Esophagus squamous epithelium (tissue), 5 donors: ENCODE measurements at places on chromosomes 11 and 22.

DNA sequence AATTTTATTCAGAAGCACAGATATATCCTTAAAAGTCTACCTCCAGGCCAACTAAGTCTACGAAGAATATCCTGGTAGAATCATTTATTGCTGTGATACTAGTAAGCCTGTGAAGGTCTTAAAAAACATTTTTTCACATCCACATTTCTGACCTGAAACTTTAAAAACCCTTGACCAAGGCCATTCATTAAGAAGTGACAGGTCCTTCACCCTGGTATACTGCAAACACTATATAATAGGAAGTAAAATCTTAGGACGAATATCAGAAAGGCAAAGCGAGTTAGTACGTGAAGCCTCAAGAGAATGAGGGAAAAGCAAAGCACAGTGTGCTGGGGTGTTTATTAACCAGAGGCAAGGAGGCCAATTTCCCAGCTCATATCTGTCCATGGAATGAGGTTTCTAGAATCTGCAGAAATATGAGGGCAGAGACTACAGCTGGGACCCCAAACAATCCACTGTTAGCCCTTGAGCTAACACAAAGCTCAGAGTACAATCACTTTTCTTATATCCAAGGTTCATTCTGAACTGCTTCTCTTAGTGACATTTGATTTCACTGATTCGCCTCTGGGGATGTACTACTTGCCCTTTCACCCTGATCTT is 71.0 kb downstream of the AMBRA1 start:
- DNase-seq, result no peak
- H3K27ac ChIP-seq, result no peak overlapping the region
- no peak overlapping the region for H3K4me3 ChIP-seq
- no peaks in the 10 kb centered on the region for H3K36me3 ChIP-seq
- no peaks in the 10 kb centered on the region for H3K27me3 ChIP-seq

GRCh38 chr11:70397336-70397982 is 870 bp upstream of the CTTN start:
- no peaks in the 10 kb centered on the region for H3K36me3 ChIP-seq
- H3K27ac ChIP-seq, result peak overlapping the region; percentile 95
- DNase-seq, result no peak

DNA sequence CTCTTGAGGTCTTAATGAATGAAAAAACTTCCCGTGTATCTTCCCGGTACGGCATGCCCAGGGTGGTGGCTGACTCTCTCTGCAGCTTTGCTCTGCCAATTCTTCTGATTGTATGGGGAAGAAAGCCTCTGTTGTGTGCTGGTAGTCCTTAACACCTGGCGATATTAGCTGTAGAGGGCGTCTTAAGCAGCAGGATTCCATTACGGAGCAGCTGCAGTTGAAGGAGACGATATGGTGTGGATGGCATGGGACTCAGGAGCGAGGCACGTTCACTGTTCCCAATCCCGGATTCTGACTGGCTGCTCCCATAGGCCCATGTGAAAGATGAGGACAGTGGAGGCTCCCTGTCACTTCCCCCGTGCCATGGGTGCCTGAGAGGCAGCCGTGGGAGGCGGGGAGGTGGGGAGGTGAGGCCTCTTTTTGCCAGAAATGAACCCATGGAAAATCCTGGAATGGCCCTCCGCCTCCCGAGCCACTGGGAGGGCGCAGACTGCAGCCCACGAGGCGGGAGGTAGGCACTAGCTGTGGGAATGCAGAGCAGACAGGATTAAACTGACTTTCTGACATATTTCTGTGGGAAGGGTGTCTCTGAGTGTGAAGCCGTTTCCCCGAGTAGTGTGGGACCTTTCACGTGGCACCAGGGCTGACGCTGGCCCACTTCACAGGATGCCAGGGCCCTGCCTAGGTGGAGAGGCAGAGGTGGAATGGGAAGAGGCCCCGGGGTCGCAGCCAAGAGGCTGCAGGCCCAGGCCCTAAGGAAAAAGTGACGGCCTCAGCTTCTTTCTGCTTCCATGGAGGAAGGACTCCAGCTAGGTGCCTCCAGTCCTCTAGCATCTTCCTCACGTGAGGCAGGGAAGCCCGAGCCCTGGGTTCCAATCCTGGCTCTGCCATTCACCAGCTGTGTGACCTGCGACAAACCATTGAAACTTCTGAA is 121.4 kb upstream of the CD82 start:
- no peak for DNase-seq
- H3K4me1 ChIP-seq, result no peaks in the 10 kb centered on the region
- H3K36me3 ChIP-seq, result no peaks in the 10 kb centered on the region
- no peak overlapping the region for H3K4me3 ChIP-seq
- no peak overlapping the region for H3K27ac ChIP-seq

- DNase-seq, result no peak
- H3K36me3 ChIP-seq, result no peaks in the 10 kb centered on the region
- peaks cover 22% of the 10 kb centered on the region for H3K4me1 ChIP-seq
- no peak within 1 kb of the TSS for H3K4me3 ChIP-seq
- peak within 1 kb of the TSS; percentile 58 for H3K27ac ChIP-seq
These were observed at the start of gene APOA1 for GRCh38 chr11:116837231-116838091. TSS of gene APOA1 (minus strand) at chr11:116837622. CDS start at chr11:116837387, 235 bp downstream.

DNA sequence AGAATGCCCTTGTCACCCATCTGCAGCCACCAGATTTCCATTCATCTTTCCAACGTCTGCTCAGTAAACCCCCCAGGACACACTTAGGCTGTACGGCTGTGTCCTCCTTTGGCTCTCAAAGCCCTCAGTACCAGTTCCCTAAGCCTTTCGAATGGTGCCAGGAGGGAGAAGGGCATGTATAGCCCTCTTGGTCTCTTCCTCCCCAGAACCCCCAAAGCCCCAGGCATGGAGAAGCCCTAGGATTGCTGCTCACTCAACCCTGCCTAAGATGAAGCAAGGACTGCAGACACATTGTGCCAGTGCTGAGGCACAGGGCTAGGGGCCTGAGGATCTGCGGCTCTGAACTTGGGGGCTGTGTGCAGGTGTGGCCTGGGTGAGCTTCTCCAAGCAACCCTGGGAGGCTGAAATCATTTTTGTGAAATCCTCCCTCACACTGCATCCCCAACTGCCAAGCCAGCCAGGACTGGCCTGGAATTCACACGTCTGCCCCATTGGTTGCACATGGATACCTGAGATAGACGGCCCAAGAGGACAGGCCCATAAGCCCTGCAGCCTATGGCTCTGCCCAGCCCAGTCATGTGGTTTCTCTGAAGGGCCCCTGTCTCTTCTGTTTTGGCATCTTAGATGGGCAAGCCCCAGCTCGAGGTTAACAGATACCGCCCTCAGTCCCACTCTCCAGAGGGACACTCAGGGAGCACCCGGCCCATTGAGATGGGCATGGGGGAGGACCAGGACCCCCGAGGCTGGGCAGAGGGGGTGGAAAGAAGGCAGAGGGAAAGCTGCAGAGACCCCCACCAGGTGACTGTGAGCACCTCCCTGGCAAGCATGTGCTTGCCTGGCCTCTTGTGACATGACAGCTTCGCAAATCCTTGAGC is 34.0 kb downstream of the KCNQ1OT1 start:
- no peak overlapping the region for H3K27ac ChIP-seq
- no peaks in the 10 kb centered on the region for H3K4me1 ChIP-seq
- no peak for DNase-seq
- no peaks in the 10 kb centered on the region for H3K27me3 ChIP-seq
- no peaks in the 10 kb centered on the region for H3K36me3 ChIP-seq
- no peak overlapping the region for H3K4me3 ChIP-seq

DNA sequence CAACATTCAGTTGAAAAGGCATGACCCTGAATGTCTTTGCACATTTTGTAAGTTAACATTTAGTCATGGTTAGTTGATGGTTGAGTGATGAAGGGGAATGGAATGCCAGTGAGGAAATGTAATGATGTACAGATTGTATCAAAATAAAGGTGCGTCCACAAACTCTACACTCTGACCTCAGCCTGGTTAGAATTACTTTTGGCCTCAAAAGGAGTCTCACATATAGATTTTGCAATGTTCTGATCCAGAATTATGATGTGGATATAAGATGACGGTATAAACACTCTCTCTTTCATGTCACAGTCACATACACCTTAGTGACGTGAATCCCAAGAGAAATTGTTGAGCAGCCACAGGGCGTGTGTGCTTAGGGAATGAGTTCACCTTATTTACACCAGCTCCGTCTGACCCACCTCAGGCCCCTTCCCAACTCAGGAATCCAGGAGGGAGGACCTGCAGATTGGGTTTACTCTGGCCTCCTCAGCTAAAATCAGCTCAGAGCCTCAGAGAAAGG is 100.1 kb downstream of the RDX start:
- no peaks in the 10 kb centered on the region for H3K27me3 ChIP-seq
- H3K4me3 ChIP-seq, result no peak overlapping the region
- H3K4me1 ChIP-seq, result peaks cover 24% of the 10 kb centered on the region
- DNase-seq, result no peak
- no peaks in the 10 kb centered on the region for H3K36me3 ChIP-seq
- H3K27ac ChIP-seq, result no peak overlapping the region

- H3K27me3 ChIP-seq, result no peaks in the 10 kb centered on the region
- no peak overlapping the region for H3K4me3 ChIP-seq
- H3K27ac ChIP-seq, result no peak overlapping the region
- no peak for DNase-seq
- H3K4me1 ChIP-seq, result no peaks in the 10 kb centered on the region
These were observed 94.2 kb downstream of the PTPRJ start for GRCh38 chr11:48074425-48075181.

GRCh38 chr11:57111619-57112018 is 70.1 kb upstream of the LRRC55 start:
- H3K27ac ChIP-seq, result no peak overlapping the region
- no peaks in the 10 kb centered on the region for H3K36me3 ChIP-seq
- no peaks in the 10 kb centered on the region for H3K4me1 ChIP-seq
- no peaks in the 10 kb centered on the region for H3K27me3 ChIP-seq

- DNase-seq, result no peak
- H3K4me1 ChIP-seq, result no peaks in the 10 kb centered on the region
- no peaks in the 10 kb centered on the region for H3K27me3 ChIP-seq
These were observed 89.4 kb downstream of the TMEM135 start for GRCh38 chr11:87127101-87127500.

- H3K27ac ChIP-seq, result no peak overlapping the region
- no peak for DNase-seq
- peaks cover 34% of the 10 kb centered on the region for H3K4me1 ChIP-seq
- no peaks in the 10 kb centered on the region for H3K36me3 ChIP-seq
- H3K4me3 ChIP-seq, result no peak overlapping the region
These were observed 60.2 kb upstream of the CDON start for GRCh38 chr11:126122863-126123262.

GRCh38 chr22:43449205-43449830 is 37.5 kb downstream of the MPPED1 start:
- no peaks in the 10 kb centered on the region for H3K36me3 ChIP-seq
- H3K27ac ChIP-seq, result no peak overlapping the region
- H3K27me3 ChIP-seq, result no peaks in the 10 kb centered on the region
- no peak for DNase-seq
- no peak overlapping the region for H3K4me3 ChIP-seq

- no peaks in the 10 kb centered on the region for H3K27me3 ChIP-seq
- no peak for DNase-seq
- no peak overlapping the region for H3K4me3 ChIP-seq
- H3K4me1 ChIP-seq, result peaks cover 2% of the 10 kb centered on the region
- no peak overlapping the region for H3K27ac ChIP-seq
- H3K36me3 ChIP-seq, result no peaks in the 10 kb centered on the region
These were observed 56.1 kb upstream of the SLC22A12 start for GRCh38 chr11:64534950-64535349.

DNA sequence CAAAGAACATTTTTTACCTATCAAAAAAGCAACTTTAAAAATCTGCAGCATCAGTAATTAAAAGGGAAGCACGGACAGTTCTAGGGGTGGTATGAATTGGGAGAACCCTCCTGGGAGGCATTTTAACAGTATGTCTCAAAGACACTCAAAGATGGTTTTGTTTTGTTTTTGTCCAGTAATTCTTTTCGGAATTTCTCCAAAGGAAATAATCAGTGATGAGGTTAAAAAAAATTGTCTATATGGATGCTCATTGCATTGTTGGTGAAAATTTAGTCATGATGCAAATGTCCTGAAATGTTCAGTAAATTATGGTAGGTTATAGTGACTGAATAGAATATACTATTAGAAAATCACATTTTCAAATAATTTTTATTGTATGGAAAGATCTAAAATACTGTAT is 115.1 kb downstream of the ATXN10 start:
- no peaks in the 10 kb centered on the region for H3K36me3 ChIP-seq
- H3K27me3 ChIP-seq, result no peaks in the 10 kb centered on the region
- peaks cover 14% of the 10 kb centered on the region for H3K4me1 ChIP-seq
- no peak overlapping the region for H3K27ac ChIP-seq
- DNase-seq, result no peak
- no peak overlapping the region for H3K4me3 ChIP-seq

- no peaks in the 10 kb centered on the region for H3K27me3 ChIP-seq
- peaks cover 45% of the 10 kb centered on the region for H3K36me3 ChIP-seq
- peaks cover 33% of the 10 kb centered on the region for H3K4me1 ChIP-seq
- H3K27ac ChIP-seq, result no peak overlapping the region
- DNase-seq, result no peak
- no peak overlapping the region for H3K4me3 ChIP-seq
These were observed 9.3 kb downstream of the ATP5MGL start for GRCh38 chr22:42630901-42631602.

DNA sequence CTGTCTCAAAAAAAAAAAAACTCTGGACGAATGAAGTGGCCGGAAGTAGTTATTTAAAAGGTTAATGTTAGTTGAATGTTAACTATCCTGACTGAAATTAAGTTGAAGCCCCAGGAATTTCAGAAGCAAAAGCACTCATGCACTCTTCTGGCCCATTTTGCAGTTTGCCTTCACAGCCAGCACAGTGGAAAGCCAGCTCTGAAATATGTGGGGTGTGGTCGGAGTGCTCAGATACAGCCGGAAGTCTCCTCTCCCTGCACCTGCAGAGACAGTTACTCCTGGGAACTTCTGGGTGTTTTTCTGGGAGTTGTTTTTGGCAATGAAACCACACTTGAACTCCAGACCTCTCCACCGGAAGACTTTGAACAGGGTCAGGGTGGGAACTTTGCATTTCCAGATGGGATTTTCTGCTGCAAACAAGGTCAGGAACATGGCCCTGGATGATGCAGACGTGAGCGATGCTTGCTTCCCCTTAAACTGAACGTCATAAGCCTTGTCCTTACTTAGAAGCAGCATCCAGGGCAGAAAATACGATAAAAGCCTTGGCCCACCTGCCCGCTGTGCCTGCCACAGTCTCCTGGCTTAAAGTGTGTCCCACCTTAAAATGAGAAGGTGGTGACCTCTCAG is 21.5 kb upstream of the CABP2 start:
- no peaks in the 10 kb centered on the region for H3K27me3 ChIP-seq
- H3K27ac ChIP-seq, result no peak overlapping the region

- no peaks in the 10 kb centered on the region for H3K4me1 ChIP-seq
- H3K4me3 ChIP-seq, result no peak overlapping the region
- no peaks in the 10 kb centered on the region for H3K36me3 ChIP-seq
- H3K27me3 ChIP-seq, result no peaks in the 10 kb centered on the region
- DNase-seq, result no peak
- no peak overlapping the region for H3K27ac ChIP-seq
These were observed 26.7 kb downstream of the SVIP start for GRCh38 chr11:22802861-22803260.

GRCh38 chr11:44855493-44855849 is 95.2 kb downstream of the TP53I11 start:
- H3K36me3 ChIP-seq, result no peaks in the 10 kb centered on the region
- no peak for DNase-seq
- H3K27ac ChIP-seq, result no peak overlapping the region
- no peaks in the 10 kb centered on the region for H3K4me1 ChIP-seq
